Activated naive CD4-positive, alpha-beta T cell treated with anti-CD3 and anti-CD28 coated beads, Interleukin-2, amount 50 U/mL, for 72 hours (primary cell): ENCODE measurements at places on chromosomes 3 and 15.

DNA sequence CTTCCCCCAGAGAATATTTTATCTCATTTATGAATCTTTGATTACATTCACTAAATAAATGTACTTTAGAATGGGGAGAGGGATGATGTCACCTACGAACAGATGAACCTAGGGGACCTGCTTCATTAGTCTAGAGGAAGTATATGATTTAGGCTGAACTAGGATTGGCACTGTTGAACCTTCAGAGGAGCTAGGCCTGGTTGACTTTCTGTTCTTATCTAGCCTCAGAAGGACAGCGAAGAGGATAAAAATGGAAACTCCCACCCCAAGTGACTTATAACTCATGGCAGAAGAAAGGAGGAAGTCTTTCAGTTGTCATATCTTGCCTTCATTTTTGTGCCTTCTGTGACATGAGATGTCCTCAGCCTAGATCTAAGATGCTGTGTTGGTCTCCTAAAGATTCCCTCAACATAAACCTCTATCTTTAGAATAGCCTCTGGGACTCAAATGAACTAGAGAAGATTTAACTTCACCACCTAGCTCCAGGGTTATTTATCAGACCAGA, 42.6 kb downstream of the POLG start:
- DNase-seq = no peak

DNA sequence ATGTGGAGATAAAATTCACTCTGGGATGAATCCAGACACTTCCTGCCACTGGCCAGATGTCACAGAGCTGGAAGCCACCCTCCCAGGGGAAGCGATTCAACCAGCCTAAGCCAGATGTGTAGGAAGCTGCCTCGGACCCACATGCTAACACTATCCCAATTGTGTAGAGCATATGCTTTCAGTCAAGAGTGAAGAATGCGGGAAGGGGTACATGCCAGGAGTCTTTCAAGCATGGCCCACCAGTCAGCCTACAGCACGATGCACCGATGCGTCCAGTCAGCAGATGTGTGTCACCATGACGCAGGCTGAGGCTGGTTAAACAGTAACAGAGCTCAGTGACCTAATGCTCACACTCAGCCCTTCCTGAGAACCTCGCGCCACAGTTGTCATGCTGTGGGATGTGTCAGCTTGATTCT, 38.8 kb upstream of the BNC1 start:
- DNase-seq = no peak

- DNase-seq = no peak
These were observed 15.5 kb downstream of the ZNF774 start for GRCh38 chr15:90367576-90367975.

- no peak for DNase-seq
These were observed 300.3 kb downstream of the GABRG3 start for GRCh38 chr15:27271258-27271657.

DNA sequence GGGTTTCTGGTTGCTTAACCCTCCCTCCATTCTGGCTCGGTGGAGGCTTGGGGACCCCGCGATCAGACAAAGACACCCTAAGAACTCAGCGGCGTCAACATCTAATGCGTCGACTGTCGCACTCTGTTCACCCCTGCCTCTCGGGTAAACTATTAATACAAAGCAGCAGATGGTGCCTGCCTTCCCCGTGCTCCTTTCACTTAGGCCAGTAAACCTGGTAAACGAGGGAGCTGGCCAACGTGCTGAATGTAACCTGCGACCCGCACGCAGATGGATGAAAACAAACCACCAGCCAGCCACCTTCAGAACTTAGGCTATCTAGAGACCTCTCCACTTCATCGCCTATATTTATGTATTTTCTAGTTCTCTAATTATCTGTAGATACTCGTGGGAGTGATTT, 848 bp upstream of the CADPS start:
- no peak for DNase-seq

GRCh38 chr3:101279162-101279561, 41.2 kb downstream of the IMPG2 start:
- DNase-seq = no peak

DNA sequence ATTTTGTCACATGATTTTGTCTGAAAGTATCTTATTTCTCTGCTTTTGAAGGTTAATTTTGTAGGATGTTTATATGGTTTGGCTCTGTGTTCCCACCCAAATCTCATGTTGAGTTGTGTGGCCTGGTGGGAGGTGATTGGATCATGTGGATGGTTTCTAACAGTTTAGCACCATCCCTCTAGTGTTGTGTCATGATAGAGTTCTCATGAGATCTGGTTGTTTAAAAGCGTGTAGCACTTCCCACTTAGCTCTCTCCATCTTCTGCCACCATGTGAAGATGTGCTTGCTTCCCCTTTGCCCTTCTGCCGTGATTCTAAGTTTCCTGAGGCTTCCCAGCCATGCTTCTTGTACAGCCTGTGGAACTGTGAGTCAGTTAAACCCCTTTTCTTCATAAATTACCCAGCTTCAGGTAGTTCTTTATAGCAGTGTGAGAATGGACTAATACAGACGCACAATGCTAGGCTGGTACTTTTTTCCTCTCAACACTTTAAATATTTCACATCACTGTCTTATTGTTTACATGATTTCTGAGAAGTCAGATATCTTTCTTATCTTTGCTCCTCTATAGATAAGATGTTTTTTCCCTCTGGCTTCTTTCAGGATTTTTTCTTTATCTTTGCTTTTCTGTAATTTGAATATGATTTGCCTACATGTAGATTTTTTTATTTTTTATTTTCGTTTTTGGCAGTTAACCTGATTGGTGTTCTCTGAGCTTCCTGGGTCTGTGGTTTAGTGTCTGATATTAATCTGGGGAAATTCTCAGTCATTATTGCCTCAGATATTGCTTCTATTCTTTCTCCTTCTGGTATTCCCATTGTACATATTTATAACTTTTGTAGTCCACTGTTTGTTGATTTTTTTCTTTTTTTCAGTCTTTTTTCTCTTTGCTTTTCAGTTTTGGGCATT, 22.2 kb downstream of the BTD start:
- DNase-seq = no peak

- DNase-seq = no peak
These were observed 72.2 kb downstream of the CACNA1D start for GRCh38 chr3:53566461-53567145.

DNA sequence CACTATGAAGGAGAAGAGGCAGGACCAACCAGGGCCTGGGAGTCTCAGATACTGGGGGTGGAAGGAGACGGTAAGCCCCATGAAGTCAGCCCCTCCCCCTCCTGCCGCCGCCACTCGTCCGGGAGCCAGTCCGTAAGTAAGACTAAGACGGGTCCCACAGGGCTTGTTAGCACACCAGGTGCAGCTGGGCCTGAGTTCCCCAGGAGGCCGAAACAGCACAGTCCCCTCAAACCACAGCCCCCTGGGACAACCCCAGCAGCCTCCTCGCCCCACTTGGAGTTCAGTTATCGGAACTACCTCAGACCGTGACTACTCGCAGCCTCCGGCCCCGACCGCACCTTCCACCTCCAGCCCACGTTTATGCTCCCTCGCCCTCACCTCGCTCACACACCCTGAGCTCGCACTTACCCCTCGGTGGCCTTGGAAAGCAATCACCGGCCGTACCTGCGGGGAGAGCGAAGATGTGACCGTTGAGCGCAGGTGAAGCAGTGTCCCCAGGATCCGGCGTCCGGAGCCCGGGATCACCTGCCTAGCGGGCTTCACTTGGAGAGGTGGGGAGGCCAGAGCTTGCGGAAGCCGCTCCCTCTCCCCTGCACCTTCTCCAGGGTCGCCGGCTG, 557 bp downstream of the ELL3 start:
- peak; percentile 12 for DNase-seq

DNA sequence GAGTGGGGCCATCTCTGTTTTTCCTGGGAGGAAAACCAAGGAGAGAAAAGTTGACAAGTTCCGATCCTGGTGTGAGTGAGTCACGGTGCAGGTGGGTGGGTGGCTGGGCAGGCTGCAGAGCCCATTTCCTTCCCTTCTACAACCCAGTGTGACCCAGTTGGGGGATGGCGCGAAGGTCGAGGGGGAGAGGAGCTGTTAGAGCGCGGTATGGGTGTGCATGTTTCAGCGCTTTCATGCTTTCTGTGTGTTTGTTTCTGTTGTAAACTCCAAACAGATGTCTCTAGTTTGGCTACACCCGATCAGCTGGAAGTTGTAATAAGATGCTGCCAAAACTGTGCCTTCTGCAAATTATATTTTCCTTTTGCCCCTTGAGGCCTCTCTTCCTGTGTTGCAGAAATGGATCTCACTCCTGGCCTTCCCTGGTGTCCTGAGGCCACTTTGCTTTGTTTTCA, 3.8 kb downstream of the FAM43A start:
- no peak for DNase-seq

DNA sequence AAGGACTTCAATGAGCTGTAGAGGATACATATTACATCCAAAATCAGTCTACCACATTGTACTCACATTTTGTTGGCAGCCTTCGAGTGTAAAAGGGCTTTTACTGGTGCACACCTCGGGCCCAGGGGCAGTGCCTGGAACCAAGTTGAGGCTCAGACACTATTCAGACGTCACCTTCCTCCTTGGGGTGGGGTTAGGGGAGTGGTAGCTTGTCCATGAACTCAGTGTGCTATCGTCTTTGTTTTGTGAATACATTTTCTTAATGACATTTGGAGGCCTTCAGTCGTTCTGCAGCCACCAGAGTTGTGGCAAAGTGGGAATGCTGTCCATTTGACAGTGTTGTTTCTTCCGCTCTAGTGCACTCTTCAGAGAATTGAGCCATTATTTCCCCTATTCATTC, 114.2 kb downstream of the PGPEP1L start:
- DNase-seq = no peak

DNA sequence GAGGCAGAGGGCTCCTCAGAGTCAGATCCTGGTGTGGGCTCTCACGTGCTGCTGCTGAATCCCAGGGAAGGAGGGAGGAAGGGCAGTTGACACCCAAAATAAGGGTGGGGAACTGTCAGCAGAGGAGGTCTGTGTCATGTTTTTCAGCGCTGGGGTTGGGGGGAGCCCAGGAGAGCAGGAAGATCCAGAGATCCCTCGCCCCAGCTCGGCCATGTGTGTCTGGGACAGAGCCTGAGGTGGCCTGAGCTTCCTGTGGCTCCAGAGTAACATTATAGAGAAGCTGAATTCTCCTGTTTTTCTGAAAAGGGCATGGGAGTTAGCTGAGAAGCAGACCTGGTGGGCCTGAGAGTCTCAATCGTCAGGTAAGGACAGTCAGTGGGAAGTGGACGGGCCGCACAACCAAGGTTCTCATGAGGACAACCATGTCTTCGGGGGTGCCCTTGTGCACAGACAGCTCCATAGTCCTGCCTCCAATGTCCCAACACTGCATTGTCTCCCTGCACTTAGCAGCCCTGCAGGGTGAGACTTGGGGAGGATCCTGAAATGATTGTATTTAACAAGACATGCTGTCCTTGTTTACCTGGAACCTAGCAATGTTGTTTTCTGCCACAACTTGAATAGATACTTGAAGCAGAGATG, 18.4 kb downstream of the UMPS start:
- DNase-seq = no peak

- DNase-seq = no peak
These were observed 80.0 kb upstream of the CACNA2D3 start for GRCh38 chr3:54042259-54042823.

GRCh38 chr3:181417748-181418147, 294.0 kb upstream of the SOX2 start:
- no peak for DNase-seq

DNA sequence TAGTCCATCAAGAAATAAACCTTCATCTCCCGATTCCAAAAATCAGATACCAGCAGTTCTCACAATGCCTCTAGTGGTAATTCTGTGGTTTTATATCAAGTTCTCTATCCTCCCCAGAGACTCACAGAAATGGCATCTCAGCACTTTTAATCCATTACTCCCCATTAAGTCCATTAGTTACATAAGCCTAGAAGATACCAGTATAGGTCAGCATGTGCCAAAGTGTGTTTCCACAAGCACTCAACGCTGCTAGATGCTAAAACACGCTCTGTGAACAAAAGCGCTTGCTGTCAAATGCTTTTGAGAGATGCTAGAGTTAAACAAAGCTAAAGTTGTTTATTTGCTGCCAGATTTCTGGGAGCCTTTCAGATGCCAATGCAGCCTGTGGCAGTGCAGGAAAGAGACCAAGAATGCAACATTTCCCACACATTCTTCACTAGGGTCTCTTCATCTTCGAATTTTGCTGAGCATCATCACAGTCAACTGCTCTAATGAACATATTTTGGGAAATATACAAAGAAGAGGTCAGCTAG, 918.8 kb upstream of the CFAP20DC start:
- no peak for DNase-seq

- no peak for DNase-seq
These were observed 25.0 kb downstream of the RNU5B-1 start for GRCh38 chr15:65329288-65329983.

DNA sequence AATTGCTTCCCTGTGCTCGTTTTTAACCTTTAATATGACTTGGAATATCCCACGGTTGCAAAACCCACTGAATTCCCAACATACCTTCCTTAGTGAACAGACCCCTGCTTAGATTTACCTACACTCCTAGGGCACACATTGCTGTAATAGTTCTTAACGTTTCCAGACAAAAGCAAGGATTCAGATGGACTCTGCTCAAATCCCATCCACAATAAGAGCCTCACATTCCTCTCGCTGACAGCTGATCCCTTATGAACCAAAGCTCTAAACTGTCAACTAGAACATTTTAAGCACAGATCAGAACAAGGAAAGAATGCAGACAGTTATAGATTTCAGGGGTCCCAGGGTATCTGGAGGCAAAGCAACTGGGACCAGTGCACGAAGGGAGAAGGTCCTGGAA, 248.3 kb upstream of the ICE2 start:
- no peak for DNase-seq

DNA sequence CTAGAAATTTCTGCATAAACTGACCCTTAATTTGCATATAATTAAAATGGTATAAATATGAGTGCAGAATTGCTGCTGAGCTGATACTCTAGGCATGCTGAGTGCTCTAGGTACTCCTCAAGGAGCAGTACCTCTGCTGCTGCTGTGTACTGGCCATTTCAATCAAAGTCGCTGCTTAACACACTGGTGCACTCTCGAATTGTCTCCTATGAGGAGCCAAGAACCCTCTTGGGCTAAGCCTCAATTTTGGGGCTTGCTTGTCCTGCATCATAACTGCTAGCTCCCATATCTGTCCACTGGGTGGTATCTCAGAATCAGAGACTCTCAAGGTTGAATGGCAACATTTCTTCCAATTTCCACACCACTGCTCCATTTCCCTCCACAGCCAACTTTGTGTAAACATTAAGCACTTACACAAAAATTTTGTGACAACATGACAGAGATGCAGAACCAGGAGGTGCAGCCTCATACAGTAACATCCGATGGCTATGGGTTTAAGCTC, 82.5 kb downstream of the XXYLT1 start:
- DNase-seq = no peak

DNA sequence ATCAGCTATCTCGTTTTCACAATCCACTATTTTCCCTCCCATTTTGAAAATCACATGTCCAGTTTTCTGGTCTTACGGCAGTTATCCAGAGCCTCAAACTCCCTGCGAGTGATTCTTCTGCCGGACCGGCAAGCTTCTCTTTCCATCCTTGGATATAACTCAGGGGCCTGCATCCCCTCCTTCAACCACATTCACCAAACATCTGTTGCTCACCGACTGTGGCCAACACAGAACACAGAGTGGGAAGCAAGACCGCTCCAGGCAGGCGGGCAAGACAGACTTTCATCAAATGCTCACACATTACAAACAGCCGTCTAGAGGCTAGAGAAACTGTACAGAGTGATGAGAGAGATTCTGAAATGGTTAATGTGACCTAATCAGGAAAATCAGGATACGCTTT, 7.6 kb upstream of the SLC12A8 start:
- no peak for DNase-seq

- no peak for DNase-seq
These were observed 61.1 kb downstream of the CPNE4 start for GRCh38 chr3:131973731-131974130.
